HS-27A (cell line): ENCODE measurements at places on chromosomes 2 and 18.

DNA sequence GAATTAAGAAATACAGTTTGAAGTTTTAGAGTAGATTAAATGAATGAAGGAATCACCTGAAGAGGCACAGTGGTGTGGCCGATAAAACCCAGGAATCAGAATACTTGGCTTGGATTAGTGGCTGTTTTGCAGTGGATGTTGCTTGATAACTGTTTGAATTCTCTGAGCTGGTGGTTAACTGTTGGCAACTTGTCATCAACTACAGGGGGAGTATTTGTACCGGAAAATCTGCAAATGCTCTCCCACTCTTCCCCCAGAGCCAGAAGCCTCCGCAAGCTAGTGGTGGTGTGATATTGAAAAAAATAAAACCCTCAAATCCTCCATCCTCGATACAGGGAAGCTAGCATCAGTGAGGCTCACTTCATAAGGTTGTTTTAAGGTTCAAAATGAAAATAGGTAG is 326.7 kb downstream of the DPP10 start:
- no peak for DNase-seq

DNA sequence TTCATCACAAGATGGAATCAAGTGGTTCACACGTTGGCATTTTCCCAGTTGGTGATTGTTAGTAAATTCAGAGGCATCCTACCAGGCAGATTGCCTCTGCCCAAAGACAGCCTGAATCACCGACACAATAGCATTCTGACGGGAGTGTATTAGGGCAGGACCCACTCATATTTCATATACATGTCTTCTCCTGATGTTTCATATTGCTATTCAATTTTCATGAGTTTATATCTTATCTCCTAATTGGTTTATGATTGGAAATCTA is 14.5 kb upstream of the BMP10 start:
- no peak for DNase-seq

DNA sequence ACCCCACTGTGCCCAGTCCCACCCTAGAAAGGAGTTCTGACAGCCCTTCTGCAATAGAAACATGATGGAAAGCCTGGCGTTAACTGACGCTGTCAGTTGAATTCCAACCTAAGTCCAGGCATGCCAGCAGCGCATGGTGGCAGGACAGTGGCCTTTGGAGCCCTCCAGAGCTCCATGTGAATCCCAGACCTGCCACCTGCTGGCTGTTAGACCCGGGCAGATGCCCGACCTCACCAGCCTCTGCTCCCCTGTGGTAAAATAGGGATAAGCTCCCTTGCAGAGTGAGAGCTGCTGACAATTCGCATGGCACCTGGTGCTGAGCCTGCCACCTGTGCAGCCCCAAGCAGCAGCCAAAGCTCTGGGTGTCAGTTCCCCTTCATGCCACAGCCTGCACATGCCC is 138.6 kb downstream of the LOXHD1 start:
- DNase-seq, result no peak

DNA sequence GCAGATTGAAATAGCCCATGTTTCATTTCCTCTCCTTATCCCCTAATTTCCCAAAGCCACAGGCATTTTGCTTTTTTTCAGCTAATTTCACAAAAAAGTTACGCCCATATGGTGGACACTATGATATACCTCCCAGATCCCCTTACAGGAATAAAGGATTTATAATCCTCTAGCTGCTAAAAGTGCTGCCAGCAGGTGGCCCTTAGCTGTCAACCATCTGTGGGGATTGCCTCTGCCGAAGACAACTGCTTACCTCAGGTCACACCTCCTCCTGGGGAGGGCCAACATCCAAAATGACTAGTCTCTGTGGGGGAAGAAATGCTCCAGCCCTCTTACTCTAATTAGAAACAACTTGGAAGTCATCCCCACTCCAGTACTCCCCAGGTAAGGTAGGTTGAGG is 61.0 kb upstream of the EPB41L3 start:
- no peak for DNase-seq

DNA sequence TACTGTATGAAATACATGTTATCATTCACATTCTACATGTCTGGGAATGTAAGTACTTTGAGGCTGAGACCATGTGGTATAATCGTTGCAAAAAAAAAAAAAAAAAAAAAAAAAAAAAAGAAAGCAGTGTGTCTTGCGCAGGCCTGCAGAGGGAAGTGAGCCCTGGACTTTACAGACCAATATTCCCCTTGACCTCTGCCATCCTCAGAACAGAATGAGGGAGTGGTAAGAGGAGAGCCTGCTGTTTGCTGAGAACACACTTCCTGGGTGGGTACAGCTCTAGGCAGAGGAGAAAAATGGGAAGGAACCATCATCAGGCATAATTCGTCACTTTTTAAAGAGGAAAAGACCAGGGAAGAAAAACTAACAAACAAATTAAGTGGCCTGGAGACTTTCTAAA is 28.8 kb upstream of the TBC1D8 start:
- no peak for DNase-seq

- no peak for DNase-seq
Measured at GRCh38 chr2:9231291-9232165, 24.9 kb downstream of the ASAP2 start.

DNA sequence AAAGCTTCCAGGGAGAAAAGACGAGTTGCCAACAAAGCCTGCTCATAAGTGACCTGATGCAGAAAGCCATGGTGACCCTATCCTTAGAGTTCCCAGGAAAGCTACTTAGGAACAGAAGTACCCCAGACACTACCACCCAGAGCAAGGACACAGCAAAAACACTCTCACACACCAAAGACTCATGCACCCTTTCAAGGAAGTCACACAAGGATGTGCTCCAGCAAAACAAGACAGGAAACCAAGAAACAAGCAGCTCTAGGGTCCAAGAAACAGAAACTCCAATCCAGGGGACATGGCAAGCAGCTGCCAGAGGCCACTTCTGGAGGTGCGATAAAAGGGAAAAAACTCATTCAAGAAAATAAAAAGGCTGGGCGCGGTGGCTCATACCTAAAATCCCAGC is 5.7 kb downstream of the KIF1A start:
- DNase-seq, result no peak

DNA sequence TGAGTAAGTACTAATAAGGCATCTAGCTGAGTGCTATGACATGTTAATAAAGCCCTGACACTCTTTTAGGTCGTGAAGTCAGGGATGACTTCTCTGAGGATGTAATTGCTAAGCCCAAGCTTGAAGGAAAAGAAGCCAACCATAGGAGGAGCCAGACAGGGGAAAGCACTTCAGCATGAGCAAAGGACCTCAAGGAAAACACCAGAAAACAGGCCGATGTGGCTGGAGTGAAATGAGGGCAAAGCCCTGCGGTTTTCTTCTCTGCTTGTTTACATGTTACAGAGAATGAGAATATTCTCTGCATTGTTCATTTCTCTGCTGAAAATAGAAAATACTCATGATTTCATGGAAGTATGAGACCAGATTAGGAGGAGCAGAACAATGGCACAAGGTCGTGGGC is 112.5 kb upstream of the ARHGAP28 start:
- DNase-seq, result no peak

- no peak for DNase-seq
Measured at GRCh38 chr18:11502368-11502767, 107.0 kb upstream of the SLC35G4 start.

GRCh38 chr2:220959391-220959802 is 612.7 kb downstream of the EPHA4 start:
- no peak for DNase-seq

DNA sequence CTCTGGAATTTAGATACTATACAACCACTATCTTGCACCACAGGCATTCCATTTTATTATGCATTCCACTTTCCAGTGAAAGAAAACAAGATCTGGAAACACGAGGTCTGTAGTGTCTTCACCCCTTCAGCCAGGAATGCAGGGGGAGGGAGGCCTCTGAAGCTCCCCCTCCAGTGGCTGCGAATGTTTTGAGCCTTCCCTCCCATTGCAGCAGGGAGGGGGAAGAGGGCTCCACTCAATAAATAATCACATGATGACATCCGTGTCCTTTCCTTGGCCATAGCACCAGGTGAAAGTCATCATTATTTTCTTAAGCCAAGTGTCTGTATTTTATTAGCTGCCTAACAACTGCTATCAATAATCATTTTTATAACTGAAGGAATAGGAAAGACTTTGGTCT is 38.6 kb downstream of the ALPK2 start:
- DNase-seq, result peak; percentile 86

DNA sequence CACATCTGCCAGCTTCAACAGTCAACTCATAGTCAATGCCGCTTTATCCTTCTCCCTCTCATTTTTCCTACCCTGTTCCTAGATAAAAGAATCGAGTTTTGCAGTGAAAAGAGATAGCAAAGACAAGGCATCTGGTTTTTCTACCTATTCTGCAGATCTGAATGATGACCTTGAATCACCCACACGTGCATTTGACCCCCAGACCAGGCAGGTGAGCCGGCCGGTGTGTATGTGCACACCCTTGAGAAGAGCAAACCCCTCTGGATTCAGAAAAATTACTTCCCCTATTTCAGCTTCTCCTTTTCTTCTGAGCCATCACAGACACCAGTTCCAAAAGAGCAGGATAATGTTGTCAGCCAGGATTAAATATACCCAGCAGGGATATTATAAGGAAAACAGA is 115.6 kb upstream of the ST6GAL2 start:
- no peak for DNase-seq

DNA sequence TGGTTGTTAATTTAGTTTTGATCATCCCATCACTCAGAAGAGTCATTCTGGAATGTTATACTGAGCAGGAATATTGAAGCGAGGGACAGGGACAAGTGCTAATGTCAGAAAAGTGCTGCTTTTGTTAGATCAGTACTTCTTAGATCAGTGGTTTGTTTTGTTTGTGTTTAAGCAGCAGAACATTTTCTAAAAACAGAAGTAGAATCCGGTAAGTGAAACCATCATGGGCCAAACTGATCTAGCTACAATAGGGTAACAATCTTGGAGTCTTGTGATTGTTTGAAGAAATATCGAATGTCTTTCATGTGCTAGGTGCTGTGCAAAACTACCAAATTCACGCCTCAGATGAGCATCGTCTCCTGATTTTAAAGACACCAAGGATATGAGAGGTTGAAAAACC is 45.1 kb upstream of the SEC11C start:
- no peak for DNase-seq

DNA sequence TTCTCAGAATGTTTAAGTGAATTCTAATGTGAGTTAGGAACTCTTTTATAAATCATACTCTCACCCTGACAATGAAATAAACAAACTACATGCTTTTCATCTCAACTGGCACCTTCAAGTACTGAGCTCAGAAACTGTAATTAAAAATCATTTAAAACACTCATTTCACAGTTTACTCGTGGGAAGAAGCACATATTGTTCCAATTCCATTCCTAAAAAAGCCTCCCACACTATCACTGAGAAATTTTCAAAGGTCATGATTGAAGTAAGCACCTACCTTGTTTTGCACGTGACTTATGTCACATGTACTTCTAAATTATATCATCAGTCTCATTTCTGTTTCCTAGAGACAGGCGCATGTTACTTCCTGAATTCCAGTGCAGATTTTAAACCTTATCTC is 678.1 kb upstream of the SLC8A1 start:
- no peak for DNase-seq

DNA sequence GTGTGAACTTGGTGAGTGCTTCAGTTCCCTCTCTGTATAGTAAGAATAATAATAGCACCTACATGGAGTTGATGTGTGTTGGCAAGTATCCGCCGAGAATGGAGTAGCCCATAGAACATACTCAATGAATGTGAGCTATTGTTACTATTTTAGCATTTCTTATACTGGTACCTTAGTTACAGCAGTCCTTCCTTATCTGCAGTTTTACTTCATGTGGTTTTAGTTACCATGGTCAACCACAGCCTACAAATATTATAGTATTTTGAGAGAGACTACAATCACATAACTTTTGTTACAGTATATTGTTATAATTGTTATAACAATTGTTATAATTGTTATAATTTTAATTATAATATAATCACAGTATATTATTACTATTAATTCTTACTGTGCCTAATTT is 152.5 kb upstream of the RASGRP3 start:
- no peak for DNase-seq

- DNase-seq, result no peak
Measured at GRCh38 chr2:238636269-238637073, 209.7 kb downstream of the ASB1 start.
